ENCODE measurements at places on chromosomes 5 and 9.

DNA sequence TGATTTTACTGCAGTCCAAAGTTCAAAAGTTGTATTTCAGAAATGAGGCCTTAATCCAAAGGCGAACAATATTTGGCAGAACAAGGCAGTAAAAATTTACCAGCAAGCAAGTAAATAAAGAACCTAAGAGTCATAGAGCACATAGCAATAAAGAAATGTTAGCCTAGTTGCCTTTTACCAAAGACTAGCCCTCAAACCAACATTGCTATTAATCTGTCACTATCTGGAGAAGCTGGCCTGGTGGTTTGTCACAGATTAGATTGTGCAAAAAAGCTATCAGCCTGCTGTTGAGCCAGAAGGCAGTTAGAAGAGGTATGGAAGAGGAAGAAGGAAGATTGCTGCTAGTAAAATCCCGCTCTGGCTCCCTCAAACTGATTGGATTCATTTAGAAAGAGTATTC lies 304.7 kb upstream of the KLF4 start:
- no peak for DNase-seq

- no peak for DNase-seq
These were observed 193.2 kb upstream of the KIF2A start for GRCh38 chr5:62112689-62113228.

GRCh38 chr9:846852-847251 lies 5.4 kb downstream of the DMRT1 start:
- no peak for DNase-seq

GRCh38 chr5:8019719-8020218 lies 150.8 kb downstream of the MTRR start:
- no peak for DNase-seq

GRCh38 chr5:34475249-34475966 lies 180.7 kb upstream of the RAI14 start:
- DNase-seq, result no peak

DNA sequence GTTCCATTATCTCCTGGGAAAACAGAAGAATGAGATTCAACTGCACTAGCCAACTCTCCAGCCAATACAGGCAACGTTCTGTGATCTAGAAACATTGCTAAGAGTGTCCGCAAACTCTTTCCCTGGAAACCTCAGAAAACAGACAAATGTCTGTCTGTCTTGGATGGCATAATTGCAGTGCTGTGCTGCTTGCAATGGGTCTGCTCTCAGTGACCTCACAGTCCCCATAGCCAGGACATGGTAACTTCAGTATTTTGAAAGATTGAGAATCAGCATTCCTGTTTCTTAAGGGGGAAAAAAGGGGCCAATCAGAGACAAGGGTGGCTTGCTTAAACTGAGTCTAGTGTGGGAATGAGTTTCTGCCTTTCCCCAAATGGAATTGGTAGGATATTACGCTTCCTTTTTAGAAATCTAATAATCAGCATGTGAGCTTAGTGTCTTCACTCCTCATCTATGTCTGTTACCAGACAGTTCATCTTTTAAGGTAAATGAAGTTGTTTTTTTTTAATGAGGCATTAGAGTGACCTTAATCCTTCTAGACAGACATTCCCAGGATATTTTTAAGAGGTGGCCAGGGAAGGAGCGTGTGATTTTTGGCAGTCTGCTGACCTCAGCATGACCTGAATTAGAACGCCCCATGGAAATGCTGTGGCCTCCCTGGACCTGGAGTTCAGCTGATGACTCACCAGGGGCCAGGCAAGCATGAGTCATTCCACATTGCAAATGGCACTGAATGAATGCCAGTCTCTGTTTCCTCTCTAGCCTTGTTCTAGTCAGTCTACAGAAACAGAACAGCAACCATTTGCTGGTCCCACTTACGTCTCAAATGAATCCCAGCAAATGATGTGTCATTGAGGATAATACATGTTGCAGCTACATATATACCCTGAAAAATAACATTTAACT lies 210.2 kb upstream of the ACTBL2 start:
- no peak for DNase-seq

GRCh38 chr5:33088176-33088575 lies 352.6 kb upstream of the TARS1 start:
- no peak for DNase-seq

DNA sequence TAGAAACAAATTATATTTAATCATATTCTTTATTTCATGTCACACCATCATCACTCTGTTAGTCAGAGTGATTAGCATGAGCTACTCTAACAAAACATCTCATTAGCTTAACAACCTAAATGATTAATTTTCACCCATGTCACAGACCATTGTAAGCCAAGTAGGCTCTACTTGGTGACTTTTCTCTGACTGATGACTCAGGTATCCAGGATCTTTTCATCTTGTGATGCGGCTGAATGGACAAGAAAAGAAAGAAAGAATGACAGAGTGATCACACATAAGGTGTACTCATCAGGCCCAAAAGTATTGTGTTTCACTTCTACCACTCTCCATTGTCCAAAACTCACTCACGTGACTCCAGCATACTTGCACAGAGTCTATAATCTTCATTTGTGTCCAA lies 299.3 kb downstream of the ANXA1 start:
- DNase-seq, result no peak

DNA sequence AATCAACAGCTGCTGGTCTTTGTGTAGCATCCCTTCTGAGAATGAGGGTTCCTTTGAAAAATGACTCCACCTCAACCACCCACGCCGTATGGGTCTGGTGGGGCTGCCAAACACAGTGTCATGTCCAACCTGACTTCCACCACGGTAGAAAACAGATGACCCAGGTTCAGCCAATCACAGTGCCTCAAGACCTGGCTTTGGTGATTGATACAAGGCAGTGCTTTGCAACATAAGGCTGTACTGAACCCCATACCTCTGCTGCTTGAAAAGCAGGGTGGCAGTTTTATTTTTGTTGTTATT lies 11.5 kb upstream of the TGFBR1 start:
- no peak for DNase-seq

- no peak for DNase-seq
These were observed 19.7 kb upstream of the ASTN2 start for GRCh38 chr9:117434566-117434965.

DNA sequence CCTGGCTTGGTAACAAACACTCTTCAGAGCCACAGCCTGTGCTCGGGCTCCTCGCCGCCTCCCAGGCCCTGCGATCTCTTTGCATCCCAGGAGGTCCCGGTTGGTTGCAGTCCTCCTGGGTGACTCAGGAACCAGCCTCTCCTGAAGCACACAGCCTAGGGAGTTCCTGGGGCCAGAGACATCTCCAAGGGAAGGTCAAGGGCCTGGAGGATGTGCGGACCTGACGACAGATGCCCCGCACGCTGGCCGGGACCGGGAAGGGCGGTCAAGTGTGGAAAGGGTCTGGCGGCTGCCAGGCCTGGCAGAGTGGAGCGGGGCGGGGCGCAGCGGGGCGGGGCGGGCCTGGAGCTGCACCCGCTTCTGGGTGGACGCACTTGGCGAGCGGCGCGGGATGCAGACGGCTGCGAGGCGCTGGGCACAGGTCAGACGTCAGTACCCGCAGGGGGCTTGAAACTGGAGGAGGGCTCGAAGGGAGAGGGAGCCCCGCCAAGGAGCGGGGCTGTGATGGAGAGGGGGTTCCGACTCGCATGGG lies 45.0 kb upstream of the PRSS3 start:
- DNase-seq, result no peak

DNA sequence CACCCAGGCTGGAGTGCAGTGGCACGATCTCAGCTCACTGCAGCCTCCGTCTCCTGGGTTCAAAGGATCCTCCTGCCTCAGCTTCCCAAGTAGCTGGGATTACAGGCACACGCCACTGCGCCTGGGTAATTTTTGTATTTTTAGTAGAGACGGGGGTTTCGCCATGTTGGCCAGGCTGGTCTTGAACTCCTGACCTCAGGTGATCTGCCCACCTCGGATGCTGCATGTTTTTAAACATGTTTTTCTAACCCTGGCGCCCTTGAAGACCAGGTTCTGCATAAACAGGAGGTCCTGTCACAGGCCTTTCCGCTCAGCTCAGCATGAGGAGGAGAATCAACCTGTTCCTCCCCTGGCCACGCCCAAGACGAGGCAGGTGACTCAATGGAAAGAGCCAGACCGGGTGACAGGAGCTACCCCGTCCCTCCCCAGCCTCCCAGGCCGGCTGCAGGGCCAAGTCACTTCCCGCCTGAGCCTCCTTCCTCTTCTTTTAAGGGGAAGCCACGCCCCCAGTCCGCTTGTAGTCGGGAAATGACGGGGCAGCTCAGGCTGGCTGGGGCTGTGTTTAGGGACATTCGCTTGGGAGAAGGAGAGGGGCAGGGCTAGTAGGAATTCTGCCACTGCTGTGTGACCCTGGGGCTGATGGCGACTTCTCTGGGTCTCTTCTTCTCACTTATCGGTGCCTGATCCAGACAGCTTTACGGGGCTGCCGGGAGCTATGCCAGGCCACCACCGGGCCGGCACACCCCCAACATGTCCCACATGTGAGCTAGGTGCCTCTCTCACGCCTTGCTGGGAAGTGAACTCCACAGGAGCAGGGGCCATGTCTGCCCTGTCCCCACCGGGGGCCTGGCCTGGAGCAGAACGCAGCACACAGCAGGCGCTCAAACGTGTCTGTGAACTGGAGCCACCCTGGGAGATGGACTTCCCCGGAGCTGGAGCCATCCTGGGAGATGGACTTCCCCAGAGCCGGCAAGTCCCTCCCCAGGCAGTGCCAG lies 6.1 kb downstream of the NOTCH1 start:
- DNase-seq, result peak; percentile 88

DNA sequence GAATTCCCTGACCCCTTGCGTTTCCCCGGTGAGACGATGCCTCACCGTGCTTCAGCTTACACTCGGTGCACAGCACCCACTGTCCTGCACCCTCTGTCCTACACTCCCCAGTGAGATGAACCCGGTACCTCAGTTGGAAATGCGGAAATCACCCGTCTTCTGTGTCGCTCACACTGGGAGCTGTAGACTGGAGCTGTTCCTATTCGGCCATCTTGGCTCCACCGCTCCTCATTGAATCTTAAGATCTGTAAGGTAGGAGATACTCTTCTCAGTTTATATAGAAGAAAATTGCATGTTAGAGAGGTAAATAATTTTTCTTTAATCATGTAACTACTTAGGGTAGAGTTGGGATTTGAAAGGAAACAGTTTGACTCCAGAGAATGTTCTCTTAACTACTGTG lies 62.2 kb downstream of the DMRTA1 start:
- no peak for DNase-seq

All from CD4-positive, alpha-beta T cell treated with Interleukin-12 subunit alpha and Interleukin-12 subunit beta, for 1 hour (primary cell).